ENCODE measurements at places on chromosomes 16 and 17.
A peak's percentile ranks its signal among the peaks of the same experiment; 100 is the strongest.

GRCh38 chr17:6755281-6755680, 565 bp upstream of the XAF1 start:
- DNase-seq = peak; percentile 35

- DNase-seq = no peak
Observed at GRCh38 chr16:52742052-52742451, 195.1 kb upstream of the TOX3 start.

GRCh38 chr16:14070555-14070876, 603 bp upstream of the MRTFB start:
- no peak for DNase-seq

- DNase-seq = no peak
Observed at GRCh38 chr17:30969989-30970830, 629 bp upstream of the RNF135 start.

DNA sequence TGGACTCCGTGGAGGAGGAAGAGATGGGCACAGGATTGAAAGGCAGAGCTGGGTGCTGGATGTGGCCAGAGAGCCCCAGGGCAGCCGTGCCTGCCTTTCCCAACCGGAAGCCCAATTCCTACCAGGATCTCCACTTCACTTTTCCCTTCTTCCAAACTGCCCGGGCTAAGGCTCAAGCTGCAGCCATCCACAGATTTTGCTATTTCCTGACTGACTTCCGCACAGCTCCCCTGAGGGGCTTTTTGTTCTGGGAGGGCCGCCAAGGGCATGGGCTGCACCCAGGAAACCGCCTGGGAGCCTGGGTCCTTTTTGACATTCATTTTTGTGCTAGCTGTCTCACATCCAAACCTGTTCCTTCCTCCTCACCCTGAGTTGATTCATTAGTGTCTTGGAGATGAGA, 4.2 kb downstream of the SHISA6 start:
- no peak for DNase-seq

GRCh38 chr17:75774471-75774990, 9.5 kb upstream of the GALK1 start:
- DNase-seq = no peak

DNA sequence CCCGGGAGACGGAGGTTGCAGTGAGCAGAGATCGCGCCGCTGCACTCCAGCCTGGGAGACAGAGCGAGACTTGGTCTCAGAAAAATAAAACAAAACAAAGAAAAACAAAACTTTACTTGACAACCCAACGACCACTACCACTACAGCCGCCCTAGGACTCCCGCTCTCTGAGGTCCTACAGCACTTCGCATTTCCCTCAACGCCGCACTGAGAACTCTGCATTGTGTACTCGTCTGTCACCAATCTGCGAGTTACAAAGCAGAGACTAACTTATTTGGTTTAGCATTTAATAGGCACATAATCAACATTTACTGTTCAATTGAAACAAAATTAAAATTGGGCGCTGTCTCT, 479 bp upstream of the ZNF207 start:
- no peak for DNase-seq

- DNase-seq = no peak
Observed at GRCh38 chr17:37124821-37125173, 176.0 kb downstream of the AATF start.

DNA sequence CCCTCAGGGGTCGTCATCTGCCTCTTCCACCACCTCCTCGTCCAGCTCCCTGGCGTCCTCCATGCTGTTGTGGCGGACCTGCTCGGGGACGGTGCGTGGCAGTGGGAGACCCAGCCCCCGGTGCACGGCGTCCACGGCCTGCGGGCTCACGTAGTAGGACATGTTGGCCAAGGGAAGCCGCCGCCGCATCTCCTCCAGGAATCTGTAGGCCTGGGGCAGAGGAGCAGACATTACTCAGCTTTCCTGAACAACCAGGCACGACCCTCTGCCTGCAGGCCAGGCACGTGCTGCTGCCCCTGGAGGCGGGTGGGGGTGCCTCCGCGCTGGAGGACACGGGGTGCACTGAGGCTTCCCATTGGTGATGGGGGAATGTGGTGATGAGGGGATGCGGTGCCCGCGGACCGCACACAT, 17.8 kb downstream of the TELO2 start:
- DNase-seq = no peak

- no peak for DNase-seq
Observed at GRCh38 chr17:40511667-40512220, 10.3 kb upstream of the TNS4 start.

DNA sequence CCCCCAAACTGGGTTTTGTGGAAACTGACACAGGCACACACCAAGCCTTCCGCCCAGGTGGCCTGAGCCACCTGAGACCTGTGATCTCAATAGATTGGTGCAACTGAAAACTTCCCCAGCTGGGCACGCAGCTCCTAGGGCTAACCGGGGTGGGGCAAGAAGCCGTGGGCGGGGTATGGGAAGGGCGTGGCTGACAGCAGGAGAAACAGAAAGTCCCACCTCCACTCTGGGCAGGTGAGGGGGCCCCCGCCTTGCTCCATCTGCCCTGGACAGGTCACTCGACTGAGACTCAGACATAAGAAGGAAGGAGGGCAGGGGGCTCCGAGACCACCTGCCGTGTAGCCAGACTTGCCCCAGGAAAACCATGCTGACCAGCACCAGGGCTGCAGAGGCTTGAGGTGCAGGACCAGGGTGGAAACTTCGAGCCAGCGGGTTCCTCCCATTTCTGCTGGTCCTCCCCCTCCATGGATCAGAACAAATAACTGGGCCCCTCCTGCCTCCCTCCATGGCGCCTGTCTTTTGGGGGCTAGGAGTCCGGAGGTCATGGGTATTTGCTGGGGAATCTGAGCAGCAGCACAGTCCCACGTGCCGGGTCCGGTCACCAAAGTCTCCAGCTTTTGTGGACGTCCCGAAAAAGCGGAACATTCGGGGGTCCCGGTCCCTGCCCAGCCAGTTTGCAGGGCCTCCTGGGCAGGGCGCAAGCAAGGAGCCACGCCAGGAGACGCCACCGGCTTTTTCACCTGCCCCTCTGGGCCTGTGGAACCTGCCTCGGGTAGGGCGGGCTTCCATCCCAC, 1.3 kb downstream of the TIMP2 start:
- DNase-seq = no peak

DNA sequence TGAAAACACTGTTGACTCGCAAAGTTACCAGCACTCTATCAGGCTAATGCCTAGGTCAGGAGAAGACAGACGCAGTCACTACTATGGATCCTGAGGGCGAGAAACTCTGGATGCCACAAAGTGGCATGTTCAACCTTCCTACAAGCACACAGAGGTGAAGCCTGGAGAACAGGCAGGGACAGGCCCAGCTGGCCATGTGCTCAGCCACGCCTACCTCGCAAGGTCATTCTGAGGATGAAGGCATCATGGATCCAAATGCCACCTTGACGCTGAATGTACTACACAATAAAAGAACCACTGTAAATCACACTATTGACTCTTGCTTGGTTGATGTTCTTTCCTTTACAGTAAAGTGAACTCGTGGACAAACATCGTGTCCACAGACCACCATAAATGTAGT, 85.8 kb downstream of the ANKRD11 start:
- DNase-seq = no peak

All from fibroblast of the conjunctiva (primary cell).